ENCODE measurements at places on chromosomes 3 and 15.

GRCh38 chr3:4588466-4588865 is 95.3 kb downstream of the ITPR1 start:
- DNase-seq = no peak

- no peak for DNase-seq
These were observed 13.6 kb upstream of the ADAMTS17 start for GRCh38 chr15:100355342-100355741.

DNA sequence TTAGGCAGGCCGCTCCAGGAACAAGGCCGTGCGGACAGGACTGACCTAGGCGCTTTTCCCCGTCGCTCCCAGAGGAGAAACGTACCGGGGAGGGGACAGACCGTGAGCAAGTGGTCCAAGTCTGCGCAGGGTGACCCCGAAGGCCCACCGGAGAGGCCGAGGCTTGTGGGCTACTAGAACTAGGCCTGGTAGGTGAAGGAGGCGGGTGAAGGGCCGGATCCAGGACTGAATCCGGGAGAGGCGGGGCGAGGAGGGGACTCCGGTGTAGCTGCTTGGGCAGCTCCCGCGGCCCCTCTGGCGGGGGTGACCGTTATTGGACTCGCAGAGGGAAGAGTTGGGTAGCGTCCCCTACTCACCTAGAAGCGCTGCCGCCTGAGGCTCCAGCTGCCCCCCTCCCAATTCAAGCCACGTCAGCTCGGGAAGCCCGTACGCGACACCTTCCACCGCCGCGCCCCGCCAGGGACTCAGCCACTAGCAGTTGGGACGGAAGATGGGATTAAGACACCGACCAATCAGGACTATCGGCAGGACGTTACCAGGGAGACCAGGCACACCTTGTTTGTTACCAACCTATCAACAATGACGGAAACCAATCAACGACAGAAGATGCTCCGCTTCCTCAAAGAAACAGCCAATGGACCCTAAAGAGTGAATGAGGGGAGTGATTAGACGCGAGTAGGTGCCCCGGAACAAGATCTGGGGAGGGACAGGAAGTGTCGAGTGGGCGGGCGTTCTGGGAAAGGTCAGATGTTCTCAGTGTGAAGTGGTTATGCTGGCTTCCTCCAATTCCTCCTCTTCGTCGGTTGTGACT is at the start of gene GOLGB1:
Gene GOLGB1 (minus strand): TSS at position 466 of the 811 bp plus-strand sequence. CDS start 18,770 bp downstream, outside the sequence.
- DNase-seq = peak; percentile 99

- DNase-seq = no peak
These were observed 194.3 kb downstream of the MAGI1 start for GRCh38 chr3:65844370-65844769.

DNA sequence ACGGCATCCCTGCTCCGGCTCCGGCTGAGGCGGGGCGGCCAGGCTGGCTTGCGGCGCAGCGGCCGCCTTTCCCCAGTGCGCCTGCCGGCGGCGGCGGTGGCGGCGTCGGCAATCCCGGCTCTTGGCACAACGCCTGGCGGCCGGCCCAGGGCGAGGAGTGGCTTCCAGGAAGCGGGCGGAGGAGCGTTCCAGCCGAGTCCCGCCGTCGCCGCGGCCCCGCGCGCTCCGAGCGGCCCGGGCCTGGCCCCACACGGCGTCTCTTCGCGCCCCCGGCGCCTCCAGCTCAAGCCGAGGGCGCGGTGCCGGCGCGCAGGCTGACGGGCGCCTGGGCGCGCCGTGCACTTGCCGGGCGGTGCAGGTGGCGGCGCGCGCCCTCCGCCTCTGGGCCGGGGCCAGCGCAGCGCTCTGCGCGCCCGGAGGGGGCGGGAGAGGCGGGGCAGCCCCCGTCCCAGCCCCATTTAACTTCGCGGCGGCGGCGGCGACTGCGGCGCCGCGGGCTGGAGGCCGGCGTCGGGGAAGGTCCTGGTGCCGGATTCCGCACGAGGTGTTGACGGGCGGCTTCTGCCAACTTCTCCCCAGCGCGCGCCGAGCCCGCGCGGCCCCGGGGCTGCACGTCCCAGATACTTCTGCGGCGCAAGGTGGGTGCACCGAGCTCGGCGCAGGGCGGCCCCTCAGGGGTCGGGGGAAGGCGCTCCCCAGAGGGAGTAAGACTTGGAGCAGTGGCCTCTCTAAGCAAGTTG is at the start of gene ADAMTSL3:
Gene ADAMTSL3 (plus strand): TSS at position 485 of the 740 bp plus-strand sequence. CDS start 1,639 bp downstream, outside the sequence.
- peak; percentile 68 for DNase-seq

DNA sequence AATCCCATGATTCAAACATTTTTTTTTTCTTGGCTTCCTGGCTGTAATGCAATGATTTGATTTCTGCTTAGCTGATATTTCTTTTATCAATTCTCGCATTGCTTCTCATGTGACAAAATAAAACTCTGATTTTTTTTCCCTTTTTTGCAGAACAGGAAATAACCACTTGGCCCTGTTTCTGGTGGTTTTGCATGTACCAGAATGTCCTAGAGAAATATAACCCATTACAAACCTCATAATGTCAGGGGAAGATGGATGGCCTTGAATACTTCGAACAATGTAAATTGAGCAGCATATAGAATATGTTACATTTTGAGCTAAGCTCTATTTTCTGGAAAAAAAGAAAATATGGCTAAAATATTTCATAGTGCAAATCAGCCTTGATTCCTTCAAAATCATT is 275.6 kb downstream of the RAP2B start:
- DNase-seq = no peak

- no peak for DNase-seq
These were observed 53.1 kb downstream of the TP63 start for GRCh38 chr3:189684317-189684716.

- no peak for DNase-seq
These were observed 250.4 kb downstream of the NTRK3 start for GRCh38 chr15:88006146-88006545.

All from kidney (tissue), 22 donors.